ENCODE measurements at places on chromosomes 4 and X. TPM values are rescaled to one million over a fixed set of nuclear protein-coding genes. Genes with fewer than 3 reads are reported as not detected.

DNA sequence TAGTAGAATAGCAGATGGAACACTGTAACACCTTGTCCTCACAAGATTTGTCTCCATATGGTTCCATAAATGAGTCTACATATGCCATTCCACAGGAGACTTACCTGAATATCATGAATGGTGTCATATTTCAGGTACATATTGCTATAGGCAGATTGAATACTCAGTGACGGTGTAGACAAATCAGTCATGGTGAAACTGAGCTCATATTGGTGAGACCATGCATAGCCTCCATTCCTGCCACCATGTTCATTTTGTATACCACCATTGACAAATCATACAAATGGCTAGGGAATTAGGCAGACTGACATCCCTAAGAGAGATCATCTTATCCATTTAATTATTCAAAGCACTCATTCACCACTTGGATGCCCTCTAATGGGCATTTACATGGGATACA lies 38.0 kb upstream of the SPP1 start:
- DNase-seq, result no peak

PDCL2 gene
- polyA plus RNA-seq, result not detected

- no peak for DNase-seq
Observed at GRCh38 chr4:128796934-128797333, 12.6 kb upstream of the JADE1 start.

DNA sequence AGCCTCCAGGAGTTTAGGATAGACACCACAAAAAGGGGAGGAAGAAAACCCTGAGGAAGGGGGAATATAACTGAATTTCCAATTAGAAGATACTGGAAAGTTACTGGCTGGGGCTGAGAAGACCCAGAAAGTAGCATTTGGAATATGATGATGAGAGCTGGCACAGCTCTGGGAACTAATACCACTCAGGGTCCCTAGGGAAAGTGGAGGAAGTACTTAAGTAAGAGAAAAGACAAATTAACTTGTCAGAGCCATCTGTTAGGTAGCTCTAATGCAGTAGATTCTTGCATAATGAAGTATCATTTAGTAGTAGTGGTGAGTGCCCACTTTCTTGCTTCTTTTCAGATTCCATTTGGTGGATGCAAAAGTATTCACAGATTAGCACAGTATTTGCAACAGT lies 90.8 kb upstream of the TSPAN5 start:
- no peak for DNase-seq

DNA sequence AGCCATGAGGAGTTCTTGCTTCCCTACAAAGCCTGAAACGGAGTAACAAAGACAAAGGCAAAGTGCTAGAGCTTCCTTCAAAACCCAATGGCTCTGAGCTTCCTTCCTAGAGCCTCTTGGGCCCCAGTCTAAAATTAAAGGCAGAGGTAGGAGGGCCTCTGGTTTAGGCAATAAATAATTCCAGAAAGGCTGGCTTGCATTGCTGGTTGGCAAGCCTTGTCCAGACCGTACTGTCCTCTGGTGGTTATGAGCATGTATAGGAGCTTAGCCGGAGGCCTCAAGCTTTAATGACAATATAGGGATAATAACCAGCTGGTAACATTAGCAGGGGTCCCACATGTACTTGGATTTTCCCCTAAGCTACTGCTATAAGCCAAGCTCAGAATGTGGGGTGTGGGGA lies 237.3 kb downstream of the AR start:
- DNase-seq, result no peak

GRCh38 chr4:17962171-17962570 lies 59.4 kb downstream of the LCORL start:
- no peak for DNase-seq

DNA sequence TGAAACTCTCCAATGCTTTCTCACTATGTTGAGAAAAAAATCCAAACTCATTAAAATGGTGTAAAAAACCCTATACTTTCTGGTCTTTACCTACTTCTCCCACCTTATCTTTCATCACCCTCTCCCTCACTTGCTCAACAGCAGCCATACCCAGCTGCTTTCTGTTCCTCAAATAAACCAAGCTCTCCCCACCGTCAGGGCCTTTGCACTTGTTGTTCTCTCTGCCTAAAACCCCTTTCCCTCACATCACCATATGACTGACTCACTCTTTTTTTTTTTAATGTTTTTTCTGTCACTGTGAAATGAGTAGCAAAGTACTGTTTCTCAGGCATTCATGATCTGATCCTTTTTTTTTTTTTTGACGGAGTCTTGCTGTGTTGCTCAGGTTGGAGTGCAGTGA lies 122.3 kb upstream of the TMEM164 start:
- no peak for DNase-seq

GABRG1 gene
- polyA plus RNA-seq, result 0.14 TPM

P2RY8 gene
- 1.7 TPM for polyA plus RNA-seq

PARM1 gene
- polyA plus RNA-seq, result 43.8 TPM
